ENCODE measurements at places on chromosomes 2 and 18. TPM values are rescaled to one million over a fixed set of nuclear protein-coding genes. Genes with fewer than 3 reads are reported as not detected.

The DDX18 gene
- total RNA-seq: 27.3 TPM

The CENPA gene
- total RNA-seq: 0.65 TPM

The ECEL1 gene
- total RNA-seq: not detected

The SP100 gene
- 50.2 TPM for total RNA-seq

The RBKS gene
- total RNA-seq: 4.0 TPM

The LYPD6B gene
- total RNA-seq: not detected

The LOXL3 gene
- total RNA-seq: 4.8 TPM

The MOGAT1 gene
- total RNA-seq: 0.38 TPM

The NLRC4 gene
- total RNA-seq: 1.4 TPM
